NCI-H1105 treated with DMSO at 0.1 percent for 48 hours (cell line): ENCODE measurements at places on chromosomes 6 and 20.

DNA sequence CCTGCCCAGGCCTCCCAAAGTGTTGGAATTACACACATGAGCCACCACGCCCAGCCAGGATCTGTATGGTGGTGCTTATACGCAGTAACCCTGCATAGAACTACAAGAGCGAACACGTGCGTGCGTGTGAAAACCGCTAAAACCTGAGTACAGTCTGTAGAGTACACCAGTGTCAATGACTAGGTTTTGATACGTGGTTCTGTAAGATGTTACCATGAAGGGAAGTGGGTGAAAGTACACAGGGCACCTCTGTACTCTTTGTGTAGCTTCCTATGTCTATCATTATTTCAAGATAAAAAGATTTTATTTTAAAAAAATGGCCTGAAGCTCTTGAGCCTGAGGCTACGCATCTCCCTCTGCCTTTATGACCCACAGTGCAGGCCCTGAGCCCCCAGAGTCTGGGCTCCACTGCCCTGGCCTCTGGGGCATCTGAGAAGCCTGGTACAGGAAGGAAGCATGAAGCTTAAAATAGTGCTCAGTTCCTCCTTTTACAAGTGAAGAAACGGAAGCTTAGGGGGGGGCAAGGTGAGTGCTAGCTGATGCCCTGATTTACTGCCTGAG, 21.6 kb downstream of the LY86 start:
- no peak for DNase-seq

DNA sequence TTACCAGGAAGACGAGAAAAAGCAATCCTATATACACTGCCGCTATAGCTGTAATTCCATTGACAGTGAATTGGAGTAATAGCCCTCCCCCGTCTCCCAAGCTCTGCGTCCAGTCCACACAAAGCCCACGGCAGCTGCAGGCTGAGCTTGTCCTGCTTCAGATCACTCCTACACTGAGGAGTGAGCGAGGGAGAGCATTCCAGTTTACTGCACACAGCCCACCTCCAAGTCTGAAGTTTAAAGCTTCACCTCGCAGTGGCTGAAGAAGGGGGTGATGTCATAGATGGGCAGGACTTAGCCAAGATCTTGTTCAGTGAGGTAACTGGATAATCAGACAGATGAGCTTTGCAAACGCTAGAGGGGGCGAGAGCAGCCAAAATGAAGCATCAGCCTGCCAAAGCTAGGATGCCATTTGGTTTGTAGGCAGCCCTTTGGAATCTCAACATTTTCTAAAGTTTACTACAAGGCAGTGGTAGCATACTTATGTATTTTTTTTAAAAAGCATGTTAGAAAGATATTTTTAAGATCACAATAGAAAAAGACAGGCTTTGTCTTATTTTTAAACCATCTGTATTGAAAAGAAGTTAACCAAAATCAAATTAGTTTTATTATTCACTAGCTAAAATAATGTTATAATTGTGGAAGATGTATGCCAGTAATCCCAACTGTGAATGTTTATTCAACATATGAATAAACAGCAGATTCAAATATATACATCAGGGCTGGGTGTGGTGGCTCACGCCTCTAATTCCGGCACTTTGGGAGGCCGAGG, at the start of gene FLRT3:
Gene FLRT3, minus strand, starts transcription at position 213 of the 772 bp plus-strand sequence. CDS start 10,106 bp downstream, outside the sequence.
- DNase-seq = peak; percentile 82

GRCh38 chr6:164124986-164125385, 710.5 kb downstream of the QKI start:
- no peak for DNase-seq

DNA sequence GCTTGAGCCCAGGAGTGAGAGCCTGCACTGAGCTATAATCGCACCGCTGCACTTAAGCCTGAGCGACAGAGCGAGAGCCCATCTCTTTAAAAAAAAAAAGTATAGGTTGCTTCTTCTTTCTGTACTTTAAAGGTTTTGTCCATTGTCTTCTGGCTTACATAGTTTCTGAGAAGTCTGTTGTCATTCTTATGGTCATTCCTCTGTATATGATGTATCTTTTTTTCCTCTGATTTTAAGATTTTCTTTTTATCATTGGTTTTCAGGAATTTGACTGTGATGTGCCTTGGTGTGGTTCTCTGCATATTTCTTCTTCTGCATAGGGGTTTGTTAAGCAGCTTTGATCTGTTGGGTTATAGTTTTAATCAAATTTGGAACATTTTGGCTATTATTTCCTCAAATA, 29.1 kb downstream of the QRSL1 start:
- no peak for DNase-seq
